ENCODE measurements at places on chromosomes 7 and 10.

DNA sequence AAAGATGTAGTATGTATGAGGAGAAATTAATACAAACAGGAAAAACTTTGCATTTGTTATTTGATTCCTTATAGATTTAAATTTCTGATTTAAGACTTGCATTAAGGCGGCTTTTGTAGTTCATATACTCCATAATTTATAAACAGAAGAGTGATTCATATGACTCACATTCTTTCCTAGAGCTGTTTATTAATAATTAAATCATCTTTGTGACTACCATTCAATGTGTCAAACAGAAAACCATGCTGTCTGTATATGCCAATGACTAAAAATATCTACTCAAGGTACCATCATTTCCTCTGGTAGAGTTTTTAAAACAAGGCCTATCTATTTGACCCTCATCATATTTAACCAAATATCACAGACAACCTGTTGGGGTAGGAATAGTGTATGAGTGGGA lies 501.7 kb downstream of the PARD3 start:
- no peak for DNase-seq

DNA sequence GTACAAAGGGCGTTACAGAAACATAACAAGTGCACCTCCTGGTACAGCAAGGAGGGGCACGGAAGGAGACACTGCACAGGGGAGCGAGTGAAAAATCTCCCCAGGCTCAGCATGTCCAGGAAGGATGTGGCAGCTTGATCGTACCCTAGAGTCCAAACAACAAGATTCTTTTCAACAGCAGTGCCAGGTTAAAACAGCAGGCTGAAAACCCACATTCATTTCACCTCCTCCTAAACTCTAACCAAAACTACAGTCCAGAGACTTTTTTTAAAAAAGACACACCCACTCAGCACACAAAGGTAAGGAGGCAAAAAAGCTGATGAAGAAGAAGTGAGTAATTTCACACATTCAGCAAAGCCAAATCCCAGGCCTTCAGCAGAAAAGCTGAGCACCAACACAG lies 138.8 kb downstream of the SFMBT2 start:
- DNase-seq: peak; percentile 27

DNA sequence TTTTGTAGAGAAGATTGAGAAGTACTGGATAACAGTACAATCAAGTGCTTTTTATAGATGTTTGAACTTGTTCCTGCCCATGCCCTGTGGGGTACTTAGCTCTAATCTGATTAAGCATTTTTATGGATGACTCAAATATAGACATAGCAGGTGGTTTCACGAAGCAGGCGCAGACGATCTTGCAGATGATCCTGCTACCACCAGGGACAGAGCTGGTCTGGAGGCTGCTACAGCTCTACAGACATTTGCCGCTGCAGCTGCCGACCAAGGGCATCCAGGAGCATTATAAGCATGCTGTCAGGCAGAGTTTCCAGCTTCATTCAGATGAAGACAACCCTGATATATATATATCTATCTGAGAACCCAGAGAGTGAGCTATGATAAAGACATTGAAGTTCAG lies 650.4 kb downstream of the NXPH1 start:
- no peak for DNase-seq

- DNase-seq: peak; percentile 99
Measured at GRCh38 chr10:3785251-3785850, 342 bp upstream of the KLF6 start.

DNA sequence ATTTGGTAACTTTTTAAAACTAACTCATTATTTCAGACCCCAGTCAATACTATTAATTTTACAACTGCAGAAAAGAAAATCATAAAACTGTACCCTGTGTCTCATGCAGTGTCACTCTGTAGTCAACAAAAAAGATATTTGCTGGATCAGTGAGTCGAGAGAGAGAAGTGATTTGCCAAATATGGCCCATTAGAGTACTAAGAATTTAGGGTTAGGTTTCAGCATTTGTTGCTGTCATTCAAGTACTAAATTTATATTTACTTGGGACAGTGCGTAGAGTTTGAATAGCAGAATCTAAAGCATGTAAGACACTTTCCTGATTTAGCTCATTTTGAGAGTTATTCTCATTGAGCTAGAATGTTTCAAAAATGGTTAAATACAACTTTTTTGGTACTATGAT lies 38.9 kb downstream of the CACNA2D1 start:
- DNase-seq: no peak

- no peak for DNase-seq
Measured at GRCh38 chr7:129540340-129540739, 38.0 kb downstream of the SMKR1 start.
